ENCODE measurements at places on chromosomes 7 and 10. TPM values are rescaled to one million over a fixed set of nuclear protein-coding genes. Genes with fewer than 3 reads are reported as not detected.

Gene ABCC2
- 0.74 TPM for total RNA-seq

DNA sequence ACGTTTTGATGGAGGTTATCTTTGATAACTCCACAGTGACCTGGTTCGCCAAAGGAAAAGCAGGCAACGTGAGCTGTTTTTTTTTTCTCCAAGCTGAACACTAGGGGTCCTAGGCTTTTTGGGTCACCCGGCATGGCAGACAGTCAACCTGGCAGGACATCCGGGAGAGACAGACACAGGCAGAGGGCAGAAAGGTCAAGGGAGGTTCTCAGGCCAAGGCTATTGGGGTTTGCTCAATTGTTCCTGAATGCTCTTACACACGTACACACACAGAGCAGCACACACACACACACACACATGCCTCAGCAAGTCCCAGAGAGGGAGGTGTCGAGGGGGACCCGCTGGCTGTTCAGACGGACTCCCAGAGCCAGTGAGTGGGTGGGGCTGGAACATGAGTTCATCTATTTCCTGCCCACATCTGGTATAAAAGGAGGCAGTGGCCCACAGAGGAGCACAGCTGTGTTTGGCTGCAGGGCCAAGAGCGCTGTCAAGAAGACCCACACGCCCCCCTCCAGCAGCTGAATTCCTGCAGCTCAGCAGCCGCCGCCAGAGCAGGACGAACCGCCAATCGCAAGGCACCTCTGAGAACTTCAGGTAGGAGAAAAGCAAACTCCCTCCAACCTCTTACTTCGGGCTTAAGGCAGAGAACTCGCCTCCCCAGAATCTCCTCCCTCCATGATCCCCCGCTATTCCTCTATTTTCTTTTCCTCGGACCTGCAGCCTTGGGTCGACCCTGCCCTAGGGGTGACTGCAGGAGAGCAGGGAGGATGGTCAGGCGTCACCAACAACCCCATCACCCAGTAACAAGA lies at the start of gene SERPINE1:
Gene SERPINE1 (plus strand): TSS at position 454 of the 809 bp plus-strand sequence. CDS start 1,290 bp downstream, outside the sequence.
- DNase-seq: peak; percentile 74

Gene HOXA2
- not detected for total RNA-seq

Gene KIF11
- total RNA-seq: 5.5 TPM

DNA sequence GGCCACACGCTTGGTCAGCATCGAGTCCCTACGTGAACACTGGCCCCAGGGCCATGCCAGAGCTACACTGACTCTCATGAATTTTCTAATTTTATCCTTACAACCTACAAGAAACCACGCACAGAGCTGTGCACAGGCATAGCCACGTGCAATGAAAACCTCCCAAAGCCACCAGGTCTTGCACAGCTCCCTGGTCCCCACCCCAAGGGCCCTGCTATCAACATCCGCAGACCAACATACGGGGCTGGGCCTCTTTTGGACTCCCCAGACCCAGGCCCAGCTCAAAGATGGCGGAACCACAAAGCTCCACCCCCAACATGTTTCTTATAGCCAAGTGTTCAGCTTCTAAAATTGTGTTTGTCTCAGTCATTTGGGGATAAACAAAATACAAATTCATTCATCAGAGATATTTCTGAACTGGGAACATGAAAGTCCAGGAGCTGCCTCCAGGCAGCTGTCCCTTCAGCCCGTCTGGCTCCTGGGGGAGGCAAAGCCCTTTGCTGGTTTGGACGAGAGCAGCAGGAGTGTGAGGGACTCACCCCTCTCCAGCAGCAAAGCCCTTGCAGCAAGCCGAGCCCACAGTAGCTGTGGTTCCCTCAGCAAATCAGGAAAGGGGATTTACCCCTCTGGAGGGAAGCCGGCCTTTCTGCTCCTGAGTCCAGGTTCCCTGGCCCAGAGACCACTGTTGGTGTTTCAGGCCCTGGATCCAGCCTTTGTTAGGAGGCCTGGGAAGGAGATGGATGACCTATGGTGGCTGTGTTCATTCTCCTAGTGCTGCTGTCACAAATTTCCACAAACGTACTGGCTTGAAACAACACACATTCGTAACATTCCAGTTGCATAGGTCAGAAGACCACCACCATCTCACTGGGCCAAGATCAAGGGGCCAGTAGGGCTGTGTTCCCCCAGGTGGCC lies 75.1 kb downstream of the OAT start:
- no peak for DNase-seq

DNA sequence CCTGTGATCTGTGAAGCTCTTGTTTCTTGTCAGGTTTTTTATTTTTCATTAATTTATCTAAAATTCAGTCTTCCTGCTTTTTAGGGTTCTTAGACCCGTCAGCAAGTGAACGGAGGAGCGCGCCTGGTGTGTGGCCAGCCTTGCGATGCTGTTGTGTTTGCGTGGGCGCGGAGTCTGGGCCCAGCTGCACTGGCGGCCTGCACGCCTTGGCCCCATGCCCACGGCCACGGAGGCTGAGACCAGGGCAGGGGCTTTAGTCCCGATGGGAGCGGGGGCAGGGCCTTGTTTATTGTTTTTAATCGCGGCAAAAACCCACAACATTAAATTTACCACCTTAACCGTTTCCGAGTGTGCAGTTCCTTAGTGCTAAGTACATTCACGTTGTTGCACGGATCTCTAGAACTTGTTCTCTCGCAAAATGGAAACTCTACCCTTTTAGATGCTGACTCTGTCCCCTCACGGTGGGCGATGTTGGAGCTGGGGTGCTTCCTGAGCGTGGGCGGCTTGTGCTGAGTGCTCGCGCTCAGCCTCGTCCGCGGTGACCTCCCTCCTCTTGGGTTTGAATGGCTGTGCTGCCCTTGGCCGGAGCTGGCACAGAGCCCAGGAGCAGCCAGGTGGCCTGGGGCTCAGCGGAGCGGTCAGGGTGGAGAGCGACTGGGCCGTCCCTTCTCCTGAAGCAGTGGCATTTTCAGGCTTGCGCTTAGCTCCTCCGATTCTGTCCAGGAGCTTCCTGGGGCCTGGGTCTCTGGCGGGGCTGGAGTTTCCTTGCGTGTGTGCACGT lies 69.1 kb downstream of the INPP5A start:
- DNase-seq: no peak

GRCh38 chr10:63761243-63761642 lies 240.0 kb downstream of the REEP3 start:
- no peak for DNase-seq
